ENCODE measurements at places on chromosomes 16 and 17.

DNA sequence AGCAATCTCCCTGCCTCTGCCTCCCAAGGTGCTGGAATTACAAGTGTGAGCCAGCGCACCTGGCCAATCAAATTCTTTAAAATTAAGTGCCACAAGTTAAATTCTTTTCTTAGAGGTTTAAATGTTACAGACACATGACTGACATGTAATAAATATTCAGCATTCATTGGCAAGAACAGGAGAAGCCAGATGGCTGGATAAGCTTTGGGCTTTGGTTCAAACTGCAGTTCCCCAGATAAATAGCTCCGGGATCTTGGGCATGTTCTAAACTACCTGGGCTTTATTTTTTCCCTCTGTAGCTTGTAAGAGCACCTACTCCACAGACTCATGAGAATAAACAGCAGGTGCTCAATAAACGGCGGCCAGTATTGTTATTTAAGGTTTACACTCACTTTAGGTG is 34.1 kb downstream of the ABAT start:
- no peak for DNase-seq

- no peak for DNase-seq
Observed at GRCh38 chr16:55012793-55013192, 82.1 kb downstream of the IRX5 start.

GRCh38 chr16:73945631-73946030 is 351.0 kb upstream of the PSMD7 start:
- DNase-seq = no peak

DNA sequence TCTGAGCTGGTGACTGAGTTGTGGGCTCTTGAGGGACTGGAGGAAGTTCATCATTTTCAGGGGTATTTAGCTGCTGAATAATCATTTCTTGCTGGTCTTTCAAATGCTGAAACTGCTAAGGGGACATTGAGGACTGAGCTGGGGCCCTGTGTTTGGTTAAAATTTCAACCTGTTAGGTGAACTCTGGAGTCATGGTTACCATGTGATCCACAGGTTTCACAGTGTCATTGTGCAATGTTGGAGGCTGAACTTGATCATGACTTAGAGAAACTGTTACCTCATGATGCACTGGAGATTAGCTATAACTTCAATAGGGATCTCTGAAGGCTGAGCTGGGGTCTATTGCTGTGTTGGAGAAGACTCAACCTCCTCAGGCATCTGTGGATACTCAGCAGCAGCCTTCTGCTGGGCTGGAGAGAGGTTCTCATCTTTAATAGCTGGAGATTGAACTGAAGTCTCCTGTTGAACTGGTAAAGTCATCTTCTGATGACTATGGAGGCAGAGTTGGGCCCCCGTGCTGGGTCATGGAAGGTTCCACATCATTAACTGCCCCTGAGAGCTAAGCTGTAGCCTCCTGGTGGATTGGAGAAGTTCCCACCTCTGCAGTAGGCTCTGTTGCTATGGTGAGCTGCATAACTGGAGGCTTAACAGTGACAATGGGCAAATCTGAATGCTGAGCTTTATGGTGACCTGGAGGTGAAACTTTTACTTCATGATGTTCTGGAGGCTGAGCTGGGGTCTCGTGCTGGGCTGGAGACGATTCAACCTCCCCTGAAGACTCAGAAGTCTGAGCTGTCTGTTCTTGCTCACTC is 15.2 kb downstream of the RDM1 start:
- no peak for DNase-seq

- DNase-seq = no peak
Observed at GRCh38 chr17:80780381-80781198, 211.1 kb upstream of the CHMP6 start.
